ENCODE measurements at places on chromosomes 7 and 10.

- peak; percentile 69 for DNase-seq
Observed at GRCh38 chr7:7702826-7703225, 15.6 kb downstream of the RPA3 start.

- no peak for DNase-seq
Observed at GRCh38 chr7:140752533-140752932, 56.0 kb downstream of the NDUFB2 start.

GRCh38 chr7:29207162-29207801, 12.7 kb downstream of the CHN2 start:
- no peak for DNase-seq

GRCh38 chr7:92835261-92835850, 1.0 kb downstream of the CDK6 start:
- no peak for DNase-seq

DNA sequence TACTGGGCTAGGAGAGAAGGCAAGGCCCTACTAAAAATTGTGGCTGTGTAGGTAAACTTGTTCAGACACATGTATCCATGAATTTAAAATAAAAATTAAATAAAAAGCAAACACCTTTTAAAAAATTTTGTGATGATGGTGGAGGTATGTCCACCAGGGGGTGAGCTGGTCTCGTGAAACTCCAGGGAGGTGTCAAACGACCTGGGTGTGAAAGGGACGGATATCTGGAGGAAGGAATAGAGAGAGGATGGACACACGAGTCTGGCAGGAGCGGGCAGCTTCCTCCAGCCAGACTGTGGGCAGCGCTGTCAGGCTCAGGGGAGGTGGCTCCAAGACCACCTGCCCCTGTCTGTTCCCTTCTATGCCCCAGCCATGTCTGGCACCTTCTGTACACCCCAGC, 34.8 kb upstream of the DMBT1 start:
- DNase-seq = no peak

GRCh38 chr7:1678571-1679325, 8.7 kb downstream of the ELFN1 start:
- no peak for DNase-seq

- DNase-seq = no peak
Observed at GRCh38 chr10:77532068-77532467, 105.5 kb downstream of the KCNMA1 start.

GRCh38 chr10:66627156-66627555, 298.7 kb upstream of the LRRTM3 start:
- DNase-seq = no peak

- DNase-seq = no peak
Observed at GRCh38 chr7:48298779-48299178, 127.5 kb downstream of the ABCA13 start.

DNA sequence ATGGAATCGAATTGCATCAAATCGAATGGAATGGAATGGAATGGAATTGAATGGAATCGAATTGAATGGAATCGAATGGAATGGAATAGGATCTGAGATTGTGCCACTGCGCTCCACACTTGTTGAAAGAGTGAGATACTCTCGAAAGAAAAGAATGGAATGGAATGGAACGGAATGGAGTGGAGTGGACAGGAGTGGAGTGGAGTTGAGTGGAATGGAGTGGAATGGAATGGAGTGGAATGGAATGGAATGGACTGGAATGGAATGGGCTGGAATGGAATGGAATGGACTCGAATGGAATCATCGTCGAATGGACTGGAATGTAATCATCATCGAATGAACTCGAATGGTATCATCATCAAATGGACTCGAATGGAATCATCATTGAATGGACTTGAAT, 38.0 kb downstream of the ZNF716 start:
- DNase-seq = no peak

DNA sequence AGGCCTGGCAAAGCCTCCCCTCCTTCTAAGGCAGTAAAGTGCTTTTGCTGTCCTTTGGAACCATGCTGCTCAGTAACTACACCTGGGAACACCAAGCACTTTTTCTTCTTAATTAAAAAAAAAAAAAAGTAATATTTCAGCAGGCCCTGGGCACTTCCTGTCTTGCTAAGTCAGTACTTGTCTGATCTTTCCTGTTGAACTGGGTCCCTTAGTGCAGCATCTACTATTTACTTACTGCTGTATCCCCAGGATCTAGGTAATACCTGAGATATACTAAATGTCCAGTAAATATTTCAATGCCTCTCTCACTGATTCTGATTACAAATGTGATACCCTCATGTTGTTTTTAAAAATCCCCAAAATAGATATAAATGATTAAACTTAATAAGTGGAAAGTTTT, 77.4 kb downstream of the PPP1R3C start:
- no peak for DNase-seq

- DNase-seq = no peak
Observed at GRCh38 chr10:43708262-43708661, 59.6 kb upstream of the ZNF32 start.

- DNase-seq = no peak
Observed at GRCh38 chr10:71607082-71607443, 112.5 kb downstream of the C10orf105 start.

- no peak for DNase-seq
Observed at GRCh38 chr7:155999631-156000489, 187.6 kb upstream of the SHH start.

GRCh38 chr10:75009426-75009825, 102.0 kb upstream of the SAMD8 start:
- no peak for DNase-seq

- DNase-seq = no peak
Observed at GRCh38 chr10:128289621-128290020, 163.4 kb upstream of the MKI67 start.

DNA sequence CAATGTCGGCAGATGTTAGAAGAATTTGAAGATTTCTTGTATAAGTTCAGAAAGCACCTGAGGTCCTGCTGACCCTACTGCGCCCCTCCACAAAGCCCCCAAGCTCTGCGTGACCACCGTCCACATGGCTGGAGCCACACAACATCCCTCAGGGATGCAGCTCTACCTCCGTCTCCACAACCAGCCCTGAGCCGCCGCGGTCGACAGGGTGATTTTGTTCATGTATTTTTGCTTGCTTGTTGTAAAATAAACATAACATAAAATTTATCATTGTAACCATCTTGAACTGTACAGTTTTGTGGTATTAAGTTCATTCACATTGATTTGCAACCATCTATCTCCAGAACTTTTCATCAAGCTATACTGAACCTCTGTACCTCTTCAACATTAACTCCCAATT, 50.5 kb downstream of the CPXM2 start:
- DNase-seq = no peak

- DNase-seq = no peak
Observed at GRCh38 chr10:64396105-64396708, 875.0 kb downstream of the REEP3 start.

- DNase-seq = peak; percentile 64
Observed at GRCh38 chr7:112566442-112567324, 85.9 kb downstream of the LSMEM1 start.

DNA sequence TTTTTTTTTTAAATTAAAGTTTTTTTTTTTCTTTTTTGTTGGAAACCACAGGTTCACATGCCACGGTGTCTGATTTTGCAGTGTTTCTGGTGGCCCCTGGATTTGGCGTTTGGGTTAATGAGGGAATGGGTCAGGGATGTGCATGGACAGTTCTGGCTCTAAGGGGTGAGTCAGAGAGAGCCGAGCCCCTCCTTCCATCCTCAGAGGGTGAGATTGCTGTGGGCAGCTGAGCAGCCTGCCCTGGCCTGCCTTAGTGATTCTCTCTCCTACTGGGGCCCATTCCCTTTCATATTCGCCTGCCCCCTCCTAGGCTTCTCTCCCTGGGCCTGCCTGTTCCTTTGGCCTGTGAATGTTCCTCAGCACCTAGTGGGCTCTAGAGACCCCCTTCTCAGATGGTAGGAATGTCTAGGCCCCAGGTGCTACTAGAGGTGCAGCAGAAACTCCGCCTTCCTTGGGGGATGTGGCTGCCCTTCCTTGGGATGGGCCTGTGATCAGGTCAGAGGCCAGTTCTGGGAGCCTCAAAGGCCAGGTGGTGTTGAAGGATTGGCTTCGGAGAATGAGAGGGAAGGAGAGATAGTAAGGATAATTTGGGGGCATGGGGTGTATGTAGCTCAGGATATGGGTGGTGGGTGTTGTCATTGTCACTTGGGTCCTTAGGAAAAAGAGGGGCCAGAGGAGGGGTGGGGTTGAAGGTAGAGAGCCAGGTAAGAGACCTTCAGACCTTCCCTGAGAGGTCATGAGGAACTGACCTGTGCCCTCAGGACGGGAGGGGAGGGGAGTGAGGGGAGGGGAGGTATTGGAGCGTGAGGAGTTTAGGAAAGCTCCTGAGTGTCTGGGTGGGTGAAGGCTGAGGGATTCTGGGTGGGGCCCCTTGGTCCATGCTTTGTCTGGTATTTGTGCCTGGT, 19.8 kb downstream of the TSPAN14 start:
- no peak for DNase-seq

DNA sequence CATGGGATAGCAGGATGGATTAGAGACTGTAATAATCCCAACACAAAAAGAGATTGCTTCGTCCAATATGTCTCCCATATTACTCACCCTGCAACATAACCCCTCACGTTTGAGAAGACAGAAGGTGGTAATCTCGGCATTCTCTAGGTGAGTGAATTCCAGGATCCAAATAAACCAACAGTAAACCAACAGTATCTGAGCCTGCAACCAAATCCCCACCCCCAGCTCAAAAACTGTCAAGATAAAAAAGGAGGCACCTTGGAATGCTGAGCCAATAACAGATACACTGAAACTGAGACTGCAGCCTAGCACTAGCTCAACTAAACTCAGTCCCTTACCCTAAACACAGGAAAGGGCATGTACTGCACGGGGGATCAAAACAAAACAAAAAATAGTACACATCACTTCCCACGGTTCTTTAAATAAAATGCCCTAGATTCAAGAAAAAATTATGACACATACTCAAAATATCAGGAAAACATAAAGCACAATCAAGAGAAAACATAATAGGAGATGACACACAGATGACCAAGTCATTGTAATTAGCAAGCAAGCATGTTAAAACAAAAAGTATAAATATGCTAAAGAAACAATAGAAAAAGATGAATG, 28.0 kb downstream of the IPMK start:
- no peak for DNase-seq

GRCh38 chr10:101838416-101838970, 5.1 kb downstream of the KCNIP2 start:
- DNase-seq = no peak

DNA sequence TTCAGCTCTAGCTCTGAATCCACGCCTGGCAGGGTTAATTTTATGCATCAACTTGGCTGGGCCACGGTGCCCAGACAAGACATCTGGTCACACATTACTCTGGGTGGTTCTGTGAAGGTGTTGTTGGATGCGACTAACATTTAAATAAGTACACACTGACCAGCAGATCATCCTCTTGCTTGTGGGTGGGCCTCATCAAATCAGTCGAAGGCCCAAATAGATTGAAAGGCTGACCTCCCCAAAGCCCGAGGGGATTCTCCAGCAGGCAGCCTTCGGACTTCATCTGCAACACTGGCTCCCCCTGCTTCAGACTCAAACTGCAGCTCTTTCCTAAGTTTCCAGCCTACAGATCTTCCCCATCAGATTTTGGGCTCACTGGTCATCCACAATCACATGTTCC, 53.6 kb downstream of the SFMBT2 start:
- no peak for DNase-seq

GRCh38 chr10:70582793-70583668, 19.5 kb downstream of the PRF1 start:
- no peak for DNase-seq

DNA sequence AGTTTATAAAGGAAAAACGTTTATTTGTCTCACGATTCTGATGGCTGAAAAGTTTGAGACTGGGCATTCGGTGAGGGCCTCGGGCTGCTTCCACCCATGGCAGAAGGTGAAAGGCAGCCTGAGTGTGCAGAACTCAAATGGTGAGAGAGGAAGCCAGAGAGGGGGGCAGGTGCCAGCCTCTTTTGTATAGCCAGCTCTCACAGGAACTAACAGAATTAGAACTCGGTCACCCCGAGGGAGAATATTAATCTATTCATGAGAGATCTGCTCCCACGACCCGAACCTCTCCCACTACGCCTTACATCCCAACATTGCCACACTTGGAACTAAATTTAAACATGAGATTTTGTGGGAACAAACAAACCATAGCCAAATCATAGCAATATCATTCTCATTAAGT, 112.6 kb downstream of the ZPBP start:
- DNase-seq = no peak

DNA sequence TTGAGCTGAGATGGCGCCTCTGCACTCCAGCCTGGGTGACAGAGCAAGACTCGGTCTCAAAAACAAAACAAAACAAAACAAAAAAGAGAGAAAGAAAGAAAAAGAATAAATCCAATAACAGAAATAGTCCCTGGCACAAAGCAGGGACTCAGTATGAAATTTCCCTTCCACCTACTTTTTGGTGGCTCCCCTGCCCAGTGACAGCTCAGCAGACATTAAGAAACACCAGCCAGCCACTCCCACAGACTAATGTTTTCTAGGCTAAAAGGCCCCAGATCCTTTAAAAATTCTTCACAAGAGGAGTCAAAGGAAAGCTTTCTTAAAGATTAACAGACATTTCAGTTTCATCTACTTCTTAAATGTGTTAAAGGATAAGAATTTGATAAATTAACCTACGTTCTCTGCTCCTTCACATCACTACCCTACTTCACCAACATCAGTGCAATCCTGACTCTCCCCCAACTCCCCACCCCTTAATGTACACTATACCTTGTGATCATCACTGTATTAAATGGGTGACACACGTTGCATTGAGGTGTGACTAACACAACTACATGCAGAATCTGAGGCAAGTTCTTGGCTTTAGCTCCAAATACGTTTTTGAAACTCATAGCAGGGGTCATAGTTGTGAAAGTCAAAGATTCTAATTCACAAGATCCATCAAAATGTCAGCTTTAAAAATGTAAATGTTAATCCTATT, 114.5 kb upstream of the CAV2 start:
- DNase-seq = no peak

GRCh38 chr10:103188853-103189252, 4.2 kb downstream of the NT5C2 start:
- no peak for DNase-seq

DNA sequence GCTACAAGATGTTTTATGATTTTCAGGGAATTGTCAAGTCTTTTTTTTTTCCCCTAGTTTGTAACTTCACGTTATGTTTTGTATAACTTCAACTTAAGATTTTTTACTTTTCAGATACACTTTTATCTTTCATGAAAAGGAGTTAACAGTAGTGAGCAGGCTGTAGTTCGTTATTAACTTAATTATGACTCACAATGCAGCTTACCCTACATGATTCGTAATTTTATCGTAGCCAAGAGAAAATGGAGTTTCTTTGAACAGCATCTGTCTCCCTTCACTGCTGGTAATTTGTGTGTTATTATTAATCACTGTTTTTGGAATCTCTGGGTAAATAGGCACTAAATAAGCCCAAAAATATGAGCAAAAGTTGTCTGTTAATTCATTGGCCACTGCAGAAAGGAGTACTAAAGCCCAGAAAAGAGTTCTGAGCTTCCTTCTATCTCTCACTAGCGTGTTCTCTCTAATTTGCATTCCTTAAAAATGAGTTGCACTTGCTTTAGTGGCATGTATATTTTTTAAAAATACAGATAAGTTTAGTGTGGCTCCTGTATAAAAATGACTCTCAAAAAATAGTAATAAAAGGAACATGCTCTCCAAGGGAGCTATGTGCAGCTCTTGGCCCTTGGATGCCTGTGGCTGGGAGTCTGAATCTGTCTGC, 36.1 kb downstream of the RALA start:
- no peak for DNase-seq
